ENCODE measurements at places on chromosomes 12 and 14.

DNA sequence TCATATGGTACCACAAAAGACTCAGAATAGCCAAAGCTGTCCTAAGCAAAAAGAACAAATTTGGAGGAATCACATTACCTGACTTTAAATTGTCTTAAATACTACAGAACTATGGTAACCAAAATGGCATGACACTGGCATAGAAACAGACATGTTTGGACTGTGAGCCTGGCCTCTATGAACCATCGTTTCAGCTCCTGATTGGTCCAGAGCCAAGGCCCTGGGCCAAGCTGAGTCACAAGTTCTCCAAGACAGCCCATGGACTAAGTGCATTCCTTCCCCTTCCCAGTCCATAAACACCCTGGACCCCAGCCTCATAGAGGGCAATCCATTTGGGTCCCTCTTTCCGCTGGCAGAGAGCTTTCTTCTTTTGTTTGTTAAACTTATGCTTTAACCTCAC lies 12.1 kb upstream of the PRR4 start:
- DNase-seq = no peak

DNA sequence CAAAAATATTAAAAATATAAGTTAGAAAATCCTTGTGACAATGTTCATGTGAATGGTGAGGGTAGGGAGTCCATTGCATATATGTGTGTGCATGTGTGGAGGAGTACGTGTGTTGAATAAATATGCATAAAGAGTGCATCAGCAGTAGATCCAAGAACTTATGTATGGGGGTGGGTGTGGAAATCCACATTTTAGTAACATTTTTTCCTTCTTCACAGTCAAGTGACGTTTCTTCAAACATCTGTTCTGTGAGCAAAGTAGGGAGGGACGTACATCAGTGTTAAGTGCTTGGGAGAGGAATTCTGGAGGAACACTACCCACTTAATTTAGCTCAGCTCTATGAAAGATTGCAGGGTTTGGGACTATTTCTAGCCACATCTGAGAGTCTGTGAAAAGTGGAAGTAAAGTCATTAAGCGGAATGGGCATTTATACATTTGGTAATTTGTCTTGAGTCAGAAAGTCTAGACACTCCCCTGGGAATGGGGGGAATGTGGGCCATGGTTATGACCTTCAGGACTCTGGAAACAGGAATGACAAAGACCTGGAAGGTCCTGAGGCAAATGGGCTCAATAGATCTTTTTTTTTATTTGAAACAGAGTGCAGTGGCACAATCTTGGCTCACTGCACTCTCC lies 156.4 kb upstream of the PLXNC1 start:
- no peak for DNase-seq

DNA sequence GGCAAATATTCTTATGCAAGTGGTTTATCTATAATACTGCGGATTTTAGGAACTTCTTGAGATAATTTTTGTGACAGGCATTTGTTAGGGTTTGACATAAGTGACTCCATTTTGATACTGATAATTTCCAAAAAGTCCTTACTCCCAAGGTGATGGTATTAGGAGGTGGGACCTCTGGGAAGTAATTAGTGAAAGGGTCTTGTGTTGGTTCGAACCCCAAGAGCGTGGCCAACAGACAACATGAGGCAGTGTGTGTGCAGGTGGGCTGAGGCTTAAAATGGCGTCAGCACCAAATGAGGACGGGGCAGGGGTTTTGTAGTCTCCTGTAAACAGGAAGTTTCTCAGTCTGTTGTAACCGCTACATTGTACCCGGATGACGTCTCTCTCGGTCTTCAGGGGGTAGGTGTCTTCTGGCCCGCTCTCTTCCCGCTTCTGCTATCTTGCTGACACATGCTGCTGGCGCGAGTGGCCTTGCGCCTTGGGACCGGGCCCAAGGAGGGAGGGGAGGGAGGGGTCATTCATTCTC lies 1.7 kb upstream of the C12orf43 start:
- DNase-seq = no peak

- DNase-seq = no peak
Observed at GRCh38 chr14:56244138-56244789, 126.1 kb downstream of the PELI2 start.

DNA sequence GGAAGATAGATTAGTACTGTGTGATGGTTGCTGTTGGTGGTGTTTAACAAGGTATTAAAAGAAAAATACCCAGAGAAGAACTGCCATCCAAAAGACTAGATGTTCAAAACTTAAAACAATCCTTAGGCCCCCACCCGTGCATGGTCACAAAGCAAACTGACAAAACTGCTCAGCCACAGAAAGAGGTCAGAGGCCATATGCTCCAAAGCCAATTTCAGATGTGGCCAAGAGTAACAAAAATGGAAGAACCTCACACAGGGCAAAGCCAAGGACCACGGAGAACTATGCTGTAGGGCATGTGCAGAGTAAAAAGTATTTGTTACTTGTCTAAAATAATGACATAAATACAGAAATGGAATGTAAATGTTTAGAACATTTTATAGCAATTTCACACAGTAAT lies 5.3 kb downstream of the TXNDC16 start:
- DNase-seq = no peak

DNA sequence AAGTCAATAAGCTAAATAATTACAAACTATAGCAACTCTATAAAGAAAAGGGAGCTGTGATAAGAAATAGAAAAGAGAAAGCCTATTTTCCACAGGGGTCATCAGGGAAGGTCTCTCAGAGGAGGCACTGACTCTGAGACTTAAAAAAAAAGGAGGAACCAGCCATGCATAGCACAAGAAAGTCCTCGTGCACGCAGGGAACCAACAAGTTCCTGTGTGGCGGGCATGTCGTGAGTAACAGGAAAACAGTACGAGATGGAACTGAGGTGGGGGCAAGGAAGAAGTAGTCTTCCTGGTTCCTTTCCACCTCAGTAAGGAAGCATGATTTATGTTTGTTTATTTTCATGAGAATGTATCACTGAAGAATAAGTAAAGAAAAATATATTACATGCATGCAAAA lies 367.0 kb upstream of the TMEM132C start:
- no peak for DNase-seq

- no peak for DNase-seq
Observed at GRCh38 chr12:57894399-57895292, 46.7 kb upstream of the ATP23 start.

- DNase-seq = no peak
Observed at GRCh38 chr14:63039866-63040265, 5.4 kb downstream of the KCNH5 start.

DNA sequence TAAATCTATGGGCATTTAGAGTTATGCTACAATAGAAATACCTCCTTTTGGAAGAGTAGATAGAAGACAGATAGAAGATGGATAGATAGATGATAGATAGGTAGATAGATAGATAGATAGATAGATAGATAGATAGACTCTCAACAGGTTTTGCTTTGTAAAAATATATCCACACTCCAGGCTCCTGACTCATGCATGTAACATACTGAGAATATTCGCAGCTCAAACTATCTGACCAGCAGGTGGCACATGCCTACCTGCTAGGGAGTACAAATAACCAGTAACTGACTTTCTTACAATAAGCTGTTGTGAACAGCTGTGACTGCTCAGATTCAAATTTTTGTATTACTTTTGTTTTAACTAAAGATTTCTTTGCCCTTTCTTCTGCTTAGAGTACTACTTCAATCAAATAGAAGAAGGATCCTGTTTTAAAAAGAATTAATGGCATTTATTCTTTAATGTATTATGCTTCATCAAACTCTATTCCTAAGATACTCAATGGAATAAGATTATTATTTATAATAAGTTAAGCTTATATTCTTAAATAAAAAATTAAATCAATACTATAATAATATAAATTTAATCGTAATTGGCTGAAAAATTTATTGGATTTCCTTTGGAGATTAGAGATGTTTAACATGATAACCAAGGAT lies 15.8 kb upstream of the CPNE8 start:
- DNase-seq = peak; percentile 28

DNA sequence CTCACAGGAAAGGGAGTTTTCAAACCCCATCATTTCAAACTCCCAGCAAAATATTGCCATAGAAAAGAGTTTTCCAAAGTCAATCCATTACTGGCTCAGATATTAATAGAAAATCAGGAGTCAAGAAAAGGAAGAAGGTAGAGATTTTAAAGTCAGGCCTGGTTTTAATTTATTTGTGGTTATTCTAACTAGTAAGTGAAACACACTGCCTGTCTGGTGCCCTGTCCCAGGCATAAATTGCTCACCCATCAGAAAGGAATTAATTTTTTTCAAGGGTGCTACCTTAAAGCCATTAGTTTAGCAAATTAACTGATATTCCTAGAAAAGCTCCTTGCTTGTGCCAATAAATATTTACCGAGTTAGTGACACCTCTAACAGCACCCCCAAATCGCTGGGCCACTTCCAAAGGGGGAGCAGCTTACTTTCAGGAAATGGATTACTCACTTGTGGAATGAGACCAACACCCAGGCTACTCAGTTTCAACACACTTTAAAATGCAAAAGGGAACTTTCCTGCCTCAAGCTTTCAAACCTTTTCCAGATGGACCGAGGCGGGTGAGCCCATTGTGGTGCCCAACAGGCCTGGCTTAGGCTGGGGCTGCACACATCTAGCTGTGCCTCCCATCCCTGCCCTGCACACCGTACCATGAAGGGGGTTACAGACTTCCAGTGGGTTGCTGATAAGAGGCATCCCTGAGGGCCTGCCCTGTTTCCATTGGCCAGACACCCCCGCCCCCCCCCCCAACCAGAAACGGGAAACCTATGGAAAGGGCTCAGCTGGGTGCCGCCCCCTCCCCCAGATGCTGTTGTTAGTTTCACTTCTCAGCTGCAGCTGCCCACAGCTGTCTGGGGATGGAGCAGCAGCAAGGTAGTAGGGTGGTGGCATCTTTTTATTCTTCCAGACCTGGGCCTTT lies 117.2 kb downstream of the SAMD4A start:
- no peak for DNase-seq

GRCh38 chr12:4228122-4228580 lies 45.4 kb upstream of the CCND2 start:
- DNase-seq = no peak

GRCh38 chr12:47783024-47783755 lies 10.2 kb downstream of the SLC48A1 start:
- DNase-seq = peak; percentile 1

- no peak for DNase-seq
Observed at GRCh38 chr14:40413136-40413535, 980.9 kb upstream of the FBXO33 start.

- DNase-seq = no peak
Observed at GRCh38 chr14:101069666-101070362, 166.3 kb upstream of the RTL1 start.

- no peak for DNase-seq
Observed at GRCh38 chr12:38934078-38934584, 28.7 kb upstream of the CPNE8 start.

DNA sequence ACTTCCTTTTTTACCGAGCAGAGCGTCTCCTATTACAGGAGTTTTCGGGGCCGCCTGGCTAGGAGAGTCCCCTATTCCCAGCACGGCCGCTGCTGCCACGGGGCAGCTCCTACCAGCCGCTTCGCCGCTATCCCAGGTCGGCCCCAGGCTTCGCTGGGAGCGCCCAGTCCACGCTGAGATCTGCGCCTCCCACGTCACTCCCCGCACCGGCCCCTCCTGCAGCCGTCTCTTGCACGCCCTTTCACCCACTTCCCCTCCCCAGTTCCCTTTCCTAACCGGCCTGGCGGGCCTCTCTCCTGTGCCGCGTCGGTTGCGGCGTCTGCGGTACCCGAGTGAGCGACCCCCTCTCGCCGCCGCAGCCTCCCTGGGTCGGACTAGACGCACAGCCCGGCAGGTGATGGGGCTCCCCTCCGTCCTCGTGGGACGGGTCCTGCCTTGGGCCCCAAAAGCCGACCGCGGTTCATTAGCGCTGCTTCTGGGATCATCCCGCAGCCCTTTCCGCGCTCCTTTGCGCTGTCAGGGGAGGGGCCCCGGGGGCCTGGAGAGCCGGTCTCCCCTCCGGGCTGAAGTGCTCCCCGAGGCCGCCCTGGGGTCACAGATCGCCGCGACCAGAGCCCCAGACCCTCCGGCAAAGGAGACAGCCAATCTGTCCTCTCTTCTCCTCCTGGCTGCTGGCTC lies 1318.4 kb downstream of the TMEM121 start:
- peak; percentile 64 for DNase-seq

DNA sequence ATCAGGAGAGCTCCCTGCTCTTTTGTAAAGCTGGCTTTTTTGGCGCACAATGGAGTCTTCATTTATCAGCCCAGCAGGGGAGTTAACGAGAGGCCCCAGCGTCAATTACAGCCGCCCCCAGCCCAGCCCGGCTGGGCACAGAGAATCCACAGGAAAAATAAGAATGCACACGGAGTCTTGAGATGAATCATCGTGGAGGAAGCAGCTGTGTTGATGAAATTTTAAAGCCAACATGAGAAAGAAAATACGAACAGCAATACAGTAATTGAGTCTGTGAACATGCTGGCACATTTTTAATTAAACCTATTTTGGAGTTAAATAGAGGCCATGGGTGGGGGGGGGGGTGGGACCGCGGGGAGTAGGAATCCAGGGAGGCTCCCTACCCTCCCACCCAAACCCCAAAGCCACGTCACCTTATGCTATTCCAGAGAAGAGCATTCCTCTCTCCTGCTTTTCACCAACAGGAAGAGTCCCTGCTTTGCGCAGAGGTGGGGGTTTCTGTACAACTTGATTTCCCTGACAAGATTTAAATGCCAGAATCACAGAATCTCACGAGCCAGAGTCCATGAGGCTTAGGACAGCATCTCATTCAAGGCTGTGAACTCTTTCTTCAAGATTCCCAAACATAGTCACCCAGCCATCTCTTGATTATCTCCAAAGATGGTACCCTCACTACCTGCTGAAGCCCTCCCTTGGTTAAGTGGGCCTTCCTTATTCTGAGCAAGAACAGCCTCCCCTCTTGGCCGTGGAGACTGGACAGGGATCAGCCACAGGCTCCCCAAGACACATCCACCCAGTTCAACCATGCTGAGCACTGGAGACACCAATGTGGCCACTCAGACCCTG lies 50.3 kb downstream of the CCNK start:
- DNase-seq = no peak
